ENCODE measurements at places on chromosomes 6 and 20.

DNA sequence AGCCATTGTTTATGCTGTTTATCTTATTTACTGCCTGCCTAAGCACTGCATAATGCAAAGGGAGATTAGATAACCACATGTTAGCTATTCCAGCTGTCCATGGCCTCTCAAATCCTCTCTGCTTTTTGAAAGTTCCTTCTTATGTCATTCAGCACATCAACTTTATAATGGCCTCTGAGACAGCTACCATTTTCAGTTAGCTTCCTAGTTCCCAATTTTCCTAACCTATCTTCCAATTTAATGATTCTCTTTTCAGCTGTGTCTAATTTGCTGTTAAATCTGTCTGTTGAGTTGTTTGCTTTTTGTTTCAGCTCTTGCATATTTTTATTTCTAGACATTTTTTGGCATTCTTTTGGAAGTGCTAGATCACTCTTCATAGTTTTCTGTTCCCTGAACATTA is 173.4 kb upstream of the PLCB4 start:
- DNase-seq = no peak

GRCh38 chr6:43338243-43338642 is 29.6 kb upstream of the CRIP3 start:
- DNase-seq = no peak

DNA sequence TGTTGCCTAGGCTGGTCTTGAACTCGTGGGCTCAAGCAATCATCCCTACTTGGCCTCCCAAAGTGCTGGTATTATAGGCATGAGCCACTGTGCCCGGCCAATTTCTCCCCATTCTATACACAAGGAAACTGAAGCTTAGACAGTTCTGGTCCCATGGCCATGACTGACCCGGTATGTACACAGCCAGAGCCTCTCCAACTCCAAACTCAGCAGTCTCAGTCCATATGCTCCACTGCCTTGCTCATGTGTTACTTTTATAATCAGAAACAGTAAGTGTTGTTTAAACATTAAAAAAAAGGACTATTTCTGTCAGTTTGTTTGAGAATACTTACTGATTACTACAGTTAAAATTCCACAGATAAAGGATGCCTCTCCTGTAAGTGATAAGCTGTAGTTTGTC is 50.6 kb downstream of the RNF24 start:
- DNase-seq = no peak

DNA sequence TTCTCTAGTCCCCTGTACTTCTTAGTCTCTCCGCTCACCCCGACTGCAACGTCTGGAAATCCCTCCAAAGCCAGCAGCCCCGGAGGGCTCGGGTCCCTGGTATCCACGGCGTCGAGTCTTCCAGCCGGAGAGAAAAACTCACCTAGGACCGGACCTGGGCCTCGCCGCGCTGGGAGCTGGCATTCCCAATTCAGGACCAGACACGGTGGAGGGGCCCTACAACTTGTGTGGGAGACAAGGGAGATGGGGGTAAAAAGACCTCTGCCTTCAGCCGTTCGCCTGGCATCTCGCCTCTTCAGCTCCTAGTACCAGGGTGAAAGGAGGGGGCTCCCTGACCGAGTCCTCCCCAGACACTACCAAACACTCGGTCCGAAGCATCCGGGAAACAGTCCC is 64.3 kb downstream of the GPX5 start:
- DNase-seq = no peak

DNA sequence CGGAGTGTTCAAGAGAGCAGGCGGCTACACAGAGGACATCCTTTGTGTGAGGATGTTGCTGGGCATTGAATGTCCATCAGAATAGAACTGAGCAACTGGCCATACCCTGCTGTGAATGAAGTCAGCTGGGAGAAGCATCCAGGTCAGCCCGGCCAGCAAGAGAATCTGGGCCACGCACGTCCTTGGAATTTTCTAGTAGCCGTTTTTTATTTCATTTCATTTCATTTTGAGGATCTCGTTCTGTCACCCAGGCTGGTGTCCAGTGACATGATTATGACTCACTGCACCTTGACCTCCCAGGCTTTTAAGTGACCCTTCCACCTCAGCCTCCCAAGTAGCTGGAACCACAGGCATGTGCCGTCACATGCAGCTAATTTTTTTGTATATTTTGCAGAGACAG is 97.9 kb downstream of the SSR1 start:
- DNase-seq = no peak

DNA sequence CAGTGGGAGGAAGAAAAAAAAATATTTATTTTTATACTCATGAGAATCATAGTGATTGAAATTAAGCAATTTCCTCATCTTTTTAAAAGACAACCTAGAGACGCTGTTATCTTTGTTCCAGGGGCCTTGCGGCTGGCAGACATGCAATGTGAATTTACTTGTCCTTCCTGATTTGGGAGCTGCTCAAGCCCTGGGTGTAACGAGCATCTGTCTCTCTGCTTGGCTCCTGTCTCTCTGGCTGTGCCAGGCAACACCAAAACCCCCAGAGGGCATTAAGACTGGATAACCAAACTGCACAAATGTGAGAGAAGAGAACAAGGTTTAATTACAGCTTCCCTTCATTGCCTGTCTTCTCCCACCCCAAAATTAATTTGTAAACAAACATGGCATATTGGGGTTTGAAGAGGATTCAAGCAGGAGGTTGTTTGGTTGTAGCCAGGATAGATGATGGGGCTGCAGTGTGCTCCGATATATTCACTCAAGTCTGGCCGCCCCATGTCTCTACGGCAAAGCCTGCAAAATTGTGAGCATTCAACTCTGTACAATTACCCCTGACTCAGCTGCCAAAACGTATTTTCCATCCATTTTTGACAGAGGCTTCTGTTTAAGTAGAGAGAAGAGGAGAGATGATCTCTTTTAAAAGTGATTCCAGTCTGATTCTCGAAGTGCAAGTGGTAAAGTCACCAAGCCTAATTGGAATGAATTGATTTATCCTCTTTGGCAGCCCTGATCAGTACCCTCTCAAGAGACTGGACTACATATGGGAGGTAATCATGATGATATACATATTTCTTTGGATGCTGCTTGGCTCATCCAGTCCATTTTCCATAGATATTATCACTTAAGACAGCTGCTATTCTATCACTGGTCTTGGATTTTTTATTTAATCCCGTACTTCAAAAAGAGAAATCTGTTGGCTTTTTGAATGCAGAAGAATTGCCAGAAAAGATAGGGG is 170.2 kb downstream of the SLC24A3 start:
- no peak for DNase-seq

- DNase-seq = peak; percentile 86
Measured at GRCh38 chr6:155174576-155175211, 89.1 kb upstream of the CLDN20 start.

DNA sequence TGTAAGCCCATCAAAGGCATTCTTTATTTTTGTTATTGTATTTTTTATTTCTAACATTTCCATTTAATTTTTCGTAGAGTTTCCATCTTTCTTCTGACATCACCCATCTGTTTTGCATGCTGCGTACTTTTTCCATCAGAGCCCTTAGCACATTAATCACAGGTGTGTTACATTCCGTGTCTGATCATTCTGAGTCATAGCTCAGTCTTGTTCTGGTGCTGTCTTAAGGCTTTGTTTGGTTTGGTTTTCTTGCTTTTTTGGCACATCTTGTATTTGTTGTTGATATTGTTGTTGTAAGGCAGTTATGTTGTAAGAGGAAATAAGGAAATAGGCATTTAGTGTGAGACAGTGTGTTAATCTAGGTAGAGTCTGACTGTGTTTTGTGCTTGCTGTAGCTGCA is 214.6 kb upstream of the CDH4 start:
- peak; percentile 44 for DNase-seq

DNA sequence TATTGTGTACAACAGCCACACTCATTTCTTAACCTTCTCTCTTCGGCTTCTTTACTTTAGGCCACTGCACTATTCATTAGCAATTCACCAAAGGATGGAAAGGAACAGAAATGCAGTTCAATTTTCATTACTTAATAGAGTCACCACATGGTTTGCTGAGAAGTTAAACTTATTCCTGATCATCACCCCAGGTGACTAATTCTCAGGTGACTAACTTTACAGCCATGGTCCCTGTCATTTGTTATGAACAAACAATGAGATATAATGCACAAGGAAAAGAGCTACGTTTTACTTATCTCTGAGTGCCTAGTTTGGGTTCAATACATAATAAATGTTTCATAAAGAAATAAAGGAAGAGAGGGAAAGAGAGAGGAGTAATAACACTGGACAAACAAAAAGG is 45.8 kb upstream of the DST start:
- peak; percentile 67 for DNase-seq

- peak; percentile 38 for DNase-seq
Measured at GRCh38 chr6:26217714-26218075, 130.5 kb downstream of the HFE start.

- DNase-seq = no peak
Measured at GRCh38 chr6:192313-192664, 100.0 kb upstream of the DUSP22 start.

DNA sequence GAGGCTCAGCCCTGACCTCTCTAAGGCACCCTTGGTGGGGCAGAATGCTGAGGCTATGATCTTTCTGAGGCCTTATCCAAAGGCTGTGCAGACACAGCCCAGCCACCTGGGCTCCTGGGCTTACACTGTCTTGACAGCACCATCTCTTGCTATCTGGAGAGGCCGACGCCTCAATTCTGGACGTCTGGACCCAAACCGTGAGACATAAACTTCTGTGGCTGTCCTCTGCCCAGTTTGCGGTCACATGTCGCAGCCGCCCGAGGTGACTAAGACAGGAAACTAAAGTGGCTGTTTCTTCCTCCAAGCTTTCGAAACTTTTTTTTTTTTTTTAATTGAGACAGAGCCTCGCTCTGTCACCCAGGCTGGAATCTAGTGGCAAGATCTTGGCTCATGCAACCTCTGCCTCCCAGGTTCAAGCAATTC is 49.3 kb downstream of the PRR18 start:
- DNase-seq = no peak

DNA sequence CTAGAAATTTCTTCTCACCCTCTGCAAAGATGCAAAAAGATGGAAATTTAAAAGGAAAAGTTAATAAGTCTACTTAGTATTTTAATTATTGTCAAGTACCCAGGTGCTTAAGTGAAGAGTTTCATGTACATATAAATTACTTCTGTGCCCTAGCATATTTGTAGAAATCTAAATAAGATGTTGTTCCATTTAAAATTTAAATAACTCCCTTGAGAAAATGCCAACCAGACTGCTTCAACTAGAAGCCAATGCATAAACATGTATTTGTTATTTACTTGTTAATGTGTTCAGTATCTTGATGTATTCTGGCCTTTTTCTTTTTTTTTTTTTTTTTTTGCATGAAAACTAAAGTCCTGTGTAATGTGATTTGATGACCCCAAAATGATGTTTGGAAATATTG is 6.3 kb upstream of the TMEM244 start:
- DNase-seq = no peak

GRCh38 chr6:155216312-155217046 is 47.3 kb upstream of the CLDN20 start:
- no peak for DNase-seq

- peak; percentile 49 for DNase-seq
Measured at GRCh38 chr6:154403788-154404187, 47.2 kb upstream of the IPCEF1 start.

All from epithelial cell of esophagus (primary cell).